ENCODE measurements at places on chromosomes 12 and 14.

DNA sequence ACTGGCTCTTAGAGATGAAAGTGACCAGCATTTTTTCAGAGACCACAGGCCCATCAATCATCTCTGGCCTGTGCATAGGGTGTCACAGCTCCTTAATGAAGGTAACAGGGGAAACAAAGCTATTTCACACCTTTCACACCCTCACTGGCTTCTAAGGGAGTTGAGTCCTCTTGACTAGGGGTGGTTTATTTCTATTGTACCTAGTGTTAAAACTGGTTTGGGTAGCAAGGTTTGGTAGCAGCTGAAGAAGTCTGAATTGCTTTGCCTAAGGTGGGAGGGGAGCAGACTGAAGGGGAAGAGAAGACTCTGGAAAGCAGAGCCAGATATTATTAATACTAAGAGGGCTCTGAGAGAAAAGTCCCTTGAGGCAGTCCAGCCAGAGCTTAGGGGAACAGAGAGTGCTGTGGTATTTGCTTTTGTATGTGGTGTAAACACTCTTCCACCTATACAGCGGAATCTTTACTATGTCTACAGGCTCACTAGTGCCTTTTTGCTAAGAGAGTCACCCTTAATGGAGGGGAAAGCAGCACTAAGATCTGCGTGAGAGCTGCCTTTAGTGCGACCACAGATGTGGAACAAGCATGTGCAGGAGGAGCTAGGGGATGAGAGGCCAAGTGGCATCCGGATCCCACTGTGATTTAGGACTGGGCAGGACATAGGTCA, 95.8 kb downstream of the STXBP6 start:
- DNase-seq = no peak

DNA sequence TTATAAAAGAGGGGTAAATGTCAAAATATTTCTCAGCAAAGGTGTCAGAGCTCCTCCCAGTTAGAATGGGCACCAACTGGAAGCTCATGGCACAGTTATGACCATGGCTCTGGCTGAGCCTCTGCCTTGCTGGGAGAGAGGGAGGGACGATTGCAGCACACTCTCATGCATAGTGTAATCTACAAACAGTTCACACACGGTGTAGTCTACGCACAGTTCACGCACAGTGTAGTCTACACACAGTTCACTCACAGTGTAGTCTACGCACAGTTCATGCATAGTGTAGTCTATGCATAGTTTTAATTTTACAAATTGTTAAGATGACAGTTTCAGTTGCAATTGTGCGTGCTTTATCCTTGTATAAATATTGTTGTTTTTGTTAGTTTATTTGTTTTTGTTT, 1474.6 kb upstream of the TMEM132C start:
- no peak for DNase-seq

DNA sequence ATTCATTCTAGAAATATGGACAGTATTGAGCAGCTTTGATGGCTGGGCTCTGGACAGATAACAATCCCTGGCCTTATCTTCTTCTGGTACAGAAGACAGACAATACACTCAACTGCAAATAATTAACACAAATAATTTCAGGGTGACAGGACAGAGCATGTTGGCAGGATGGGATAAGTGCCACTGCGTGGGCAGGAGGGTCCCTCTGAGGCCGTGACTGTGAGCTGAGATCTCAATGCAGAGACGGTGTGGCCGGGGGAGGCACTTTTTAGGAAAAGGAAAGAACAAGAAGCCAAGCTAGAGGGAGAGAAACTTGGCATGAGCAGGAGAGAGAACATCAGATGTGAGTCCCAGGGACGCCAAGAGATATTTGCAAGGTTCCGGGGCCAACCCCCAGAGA, 8.1 kb downstream of the SYNE3 start:
- DNase-seq = no peak

GRCh38 chr12:104971306-104971705, 13.2 kb upstream of the SLC41A2 start:
- DNase-seq = no peak

DNA sequence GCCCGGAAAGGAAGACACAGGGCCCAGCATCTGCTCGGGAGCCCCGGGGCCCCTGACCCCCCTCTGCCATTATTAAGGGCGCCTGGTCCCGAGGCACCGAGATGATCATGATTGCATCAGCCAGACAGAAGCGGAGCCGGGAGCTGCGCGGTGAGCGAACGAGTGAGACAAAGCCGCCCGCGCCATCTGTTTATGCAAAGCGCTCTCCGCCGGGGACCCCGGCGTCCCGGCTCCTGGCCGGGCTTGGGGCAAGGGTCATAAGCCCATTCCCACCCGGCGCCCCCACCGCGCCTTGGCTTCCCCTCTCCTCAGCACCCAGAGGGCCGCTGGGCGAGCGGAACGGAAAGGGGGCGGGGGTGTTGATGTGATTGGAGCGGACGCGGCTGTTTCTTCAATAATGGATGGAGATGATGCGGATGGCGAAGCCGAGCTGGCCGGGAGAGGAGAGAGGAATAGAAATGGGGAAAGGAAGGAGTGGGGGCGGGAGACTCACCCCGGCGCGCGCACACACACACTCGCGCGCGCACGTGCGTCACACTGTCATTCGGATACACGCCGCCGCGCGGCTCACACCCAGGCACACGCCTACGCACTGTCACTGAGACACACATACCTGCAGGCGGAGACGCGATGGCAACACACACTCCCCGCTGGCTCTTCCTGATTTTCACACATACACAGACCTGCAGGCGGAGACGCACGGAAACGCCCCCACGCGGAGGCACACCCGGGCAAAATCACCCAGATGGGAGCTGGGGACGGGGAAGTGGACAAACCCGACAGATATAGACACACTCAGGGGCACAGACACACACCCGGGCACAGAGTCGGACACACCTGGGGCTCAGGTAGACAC, 10.7 kb downstream of the STAC3 start:
- DNase-seq = peak; percentile 54

Measured in T-helper 17 cell (primary cell).